ENCODE measurements at places on chromosomes 4 and X.

DNA sequence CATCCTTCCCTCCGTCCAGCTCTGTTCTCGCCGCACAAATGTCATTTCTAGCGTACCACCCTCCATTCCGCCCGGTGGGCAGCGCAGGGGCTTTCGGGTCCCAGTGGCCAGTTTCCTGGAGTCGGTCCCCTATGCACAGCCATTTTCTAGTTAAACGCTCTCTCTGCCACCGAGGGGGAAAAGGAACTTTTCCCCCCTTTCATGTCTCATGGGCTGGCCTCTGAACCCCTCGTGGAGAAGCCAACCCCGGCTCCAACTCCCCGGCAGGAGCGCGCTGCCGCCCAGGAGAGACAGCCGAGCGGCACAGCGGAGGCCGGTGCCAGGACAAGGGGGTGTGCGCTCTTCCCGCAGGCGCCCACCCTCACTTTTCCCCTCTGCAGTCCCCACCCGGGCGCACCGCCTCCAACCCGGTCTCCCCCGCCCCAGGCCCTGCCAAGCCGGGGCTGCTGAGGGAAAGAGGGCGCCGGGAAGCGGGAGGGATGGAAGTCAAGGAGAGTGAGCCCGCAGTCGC lies 662 bp downstream of the APBB2 start:
- DNase-seq: no peak

DNA sequence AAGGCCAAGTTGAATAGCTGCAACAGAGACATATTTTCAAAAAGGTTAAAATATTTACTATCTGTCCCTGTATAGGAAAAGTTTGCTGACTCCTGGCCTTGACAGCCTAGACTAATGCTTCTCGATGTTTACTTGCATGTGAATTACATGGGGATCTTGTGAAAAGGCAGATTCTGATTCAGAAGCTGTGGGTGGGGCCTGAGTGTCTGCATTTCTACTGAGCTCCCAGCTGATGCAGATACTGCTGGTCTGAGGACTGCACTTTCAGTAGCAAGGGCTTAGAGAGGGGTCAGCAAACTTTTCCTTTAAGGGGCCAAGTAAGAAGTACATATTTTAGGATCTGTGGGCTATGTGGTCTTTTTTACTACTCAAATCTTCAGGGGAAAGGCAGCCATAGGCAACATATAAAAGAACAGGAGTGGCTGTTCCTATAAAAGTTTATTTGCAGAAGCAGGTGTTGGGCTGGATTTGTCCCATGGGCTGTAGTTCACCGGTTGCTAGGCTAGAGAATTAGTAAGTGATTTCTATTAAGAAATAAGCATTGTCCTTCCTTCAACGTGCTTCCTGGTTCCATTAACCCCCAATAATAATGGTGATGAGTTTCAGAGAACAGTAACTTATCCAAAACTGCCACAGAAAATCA lies 97.2 kb upstream of the PDE5A start:
- no peak for DNase-seq

GRCh38 chrX:148611993-148612392 lies 111.6 kb downstream of the AFF2 start:
- DNase-seq: no peak

GRCh38 chr4:152281822-152282221 lies 254.1 kb downstream of the FBXW7 start:
- no peak for DNase-seq

DNA sequence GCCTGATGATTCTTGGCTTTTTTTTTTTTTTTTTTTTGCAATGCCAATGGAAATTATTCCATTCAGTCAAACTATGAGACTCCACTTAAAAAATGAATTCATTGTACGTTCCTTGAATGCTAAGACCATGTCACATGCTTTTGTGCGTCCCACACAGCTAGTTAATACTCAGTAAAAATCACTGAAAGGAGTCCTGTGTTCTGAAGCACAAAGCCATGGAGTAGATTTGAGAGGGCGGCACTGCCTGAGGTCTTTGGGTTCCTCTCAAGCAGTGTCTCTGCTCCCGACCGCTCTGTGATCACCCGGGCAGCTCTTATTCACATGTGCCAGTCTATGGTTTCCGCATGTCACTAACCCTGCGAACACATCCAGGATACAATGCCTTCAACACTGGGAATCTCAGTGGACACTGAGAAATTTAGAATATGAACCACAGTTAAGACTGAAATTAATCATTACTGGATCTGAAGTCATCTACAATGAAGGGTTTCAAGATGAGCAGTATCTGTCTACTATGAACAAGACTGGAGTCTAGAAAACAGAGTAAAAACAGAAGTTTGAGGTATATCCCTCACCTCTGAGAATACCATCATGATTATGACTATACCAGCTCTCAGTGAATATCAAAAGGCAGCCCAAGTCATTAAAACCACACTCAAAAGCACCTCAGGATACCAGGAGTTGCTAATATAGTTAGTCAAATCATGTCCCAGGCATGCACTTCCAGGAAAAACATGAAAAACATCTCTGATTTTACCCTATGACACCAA lies 193.0 kb downstream of the MGST2 start:
- DNase-seq: no peak

DNA sequence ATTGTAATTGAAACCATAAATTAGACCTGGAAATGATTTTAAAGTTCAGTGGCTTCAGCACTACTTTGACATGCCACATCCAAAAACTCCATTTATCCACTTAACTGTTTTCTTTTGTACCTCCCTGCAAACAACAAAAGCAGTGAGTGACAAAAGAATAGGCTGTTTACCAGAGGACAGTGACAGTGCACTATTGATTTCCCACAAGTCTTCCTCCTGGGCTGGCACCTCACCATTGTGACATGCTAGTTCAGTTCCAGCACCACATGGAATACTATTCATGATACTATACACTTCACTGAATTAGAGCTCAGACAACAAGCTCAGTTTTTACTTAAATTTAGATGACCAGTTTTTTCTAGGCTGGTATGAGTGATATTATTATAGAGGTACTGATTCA lies 29.3 kb downstream of the MOSPD2 start:
- DNase-seq: no peak

DNA sequence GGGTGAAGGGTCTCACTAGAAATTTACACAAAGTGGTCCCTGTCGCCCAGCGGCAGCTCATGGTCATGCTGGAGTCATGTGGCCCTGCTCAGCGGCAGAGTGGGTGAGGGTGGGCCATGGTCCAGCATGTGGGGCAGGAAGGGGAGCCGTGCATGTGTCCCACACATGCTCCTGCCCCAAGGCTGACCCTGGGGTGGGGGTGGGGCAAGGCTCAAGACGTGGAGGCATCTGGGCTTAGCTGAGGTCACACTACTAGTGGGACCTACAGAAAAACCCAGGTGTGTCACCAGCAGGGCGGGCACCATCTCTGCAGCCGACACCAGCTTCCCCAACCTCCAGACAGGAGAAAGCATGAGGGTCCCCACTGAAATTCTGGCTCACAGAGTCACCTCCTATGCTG lies 42.4 kb downstream of the EVC start:
- DNase-seq: no peak

DNA sequence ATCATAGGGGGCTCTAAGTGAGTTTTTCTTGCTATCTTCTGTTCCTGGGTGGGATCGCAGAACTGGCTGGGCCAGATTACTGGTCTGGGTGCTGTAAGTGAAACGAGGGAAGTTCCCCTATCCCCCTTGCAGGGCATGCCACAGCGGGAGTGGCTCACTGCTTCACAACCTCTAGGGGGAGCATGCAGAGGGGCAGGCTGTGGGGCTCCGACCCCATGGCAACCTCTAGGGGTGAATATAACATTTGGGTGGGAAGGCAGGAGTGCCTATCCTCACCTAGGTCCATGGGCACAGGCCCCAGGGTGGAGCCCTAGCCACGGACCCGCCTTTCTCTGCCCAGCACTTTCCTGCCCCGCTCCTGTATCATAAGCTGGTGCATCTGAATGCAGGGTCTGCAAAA lies 1.7 kb upstream of the RRAGB start:
- DNase-seq: no peak

- no peak for DNase-seq
Measured at GRCh38 chr4:2788101-2788500, 4.8 kb upstream of the SH3BP2 start.

DNA sequence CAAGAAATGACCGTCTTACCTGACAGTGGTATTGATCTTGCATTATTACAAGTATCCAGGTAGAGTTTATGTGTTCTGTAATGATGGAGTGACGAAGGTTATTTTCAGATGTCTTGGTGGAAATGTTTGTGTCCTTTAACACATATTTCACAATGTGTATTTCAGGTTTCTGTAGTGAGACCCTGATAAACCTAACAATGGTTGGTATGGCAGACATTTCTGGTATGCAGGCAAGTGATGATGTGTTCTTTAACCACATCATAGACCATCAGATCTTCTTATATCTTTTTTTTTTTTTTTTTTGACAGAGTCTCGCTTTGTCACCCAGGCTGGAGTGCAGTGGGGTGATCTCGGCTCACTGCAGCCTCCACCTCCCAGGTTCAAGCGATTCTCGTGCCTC lies 14.6 kb upstream of the ATXN3L start:
- no peak for DNase-seq

- no peak for DNase-seq
Measured at GRCh38 chr4:72568959-72569718, at the start of gene ADAMTS3. ADAMTS3 (minus strand) TSS chr4:72569221; CDS start chr4:72568762, 459 bp downstream.

GRCh38 chr4:44651425-44651824 lies at the start of gene YIPF7:
YIPF7 (minus strand) TSS chr4:44651625; CDS start chr4:44650100, 1,525 bp downstream.
- DNase-seq: no peak

DNA sequence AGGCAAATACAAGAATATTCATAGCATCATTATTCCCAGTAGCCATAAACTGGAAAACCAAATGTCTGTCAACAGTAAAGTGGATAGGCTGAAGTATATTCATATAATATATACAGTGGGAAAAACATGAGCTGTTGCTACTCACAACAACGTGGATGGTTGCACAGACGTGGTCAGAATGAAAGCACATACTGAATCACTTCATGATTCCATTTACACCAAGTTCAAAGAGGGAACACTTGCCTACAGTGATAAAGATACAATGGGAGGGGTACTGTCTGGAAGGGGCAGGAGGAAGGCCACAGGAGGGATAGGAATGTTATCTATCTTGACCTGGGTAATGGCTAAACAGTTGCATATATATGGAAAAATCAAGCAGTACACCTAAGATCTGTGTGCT lies 25.3 kb downstream of the APBB2 start:
- no peak for DNase-seq

GRCh38 chrX:38660395-38661102 lies 99.2 kb downstream of the TSPAN7 start:
- no peak for DNase-seq

GRCh38 chrX:37754516-37754915 lies 25.3 kb upstream of the CYBB start:
- no peak for DNase-seq

- DNase-seq: no peak
Measured at GRCh38 chr4:147134536-147135210, 189.0 kb upstream of the TTC29 start.

GRCh38 chrX:25096522-25097045 lies 80.8 kb upstream of the ARX start:
- DNase-seq: no peak

GRCh38 chrX:21837056-21837455 lies 2.4 kb upstream of the MBTPS2 start:
- DNase-seq: no peak

GRCh38 chrX:56762220-56762619 lies 33.2 kb downstream of the NBDY start:
- no peak for DNase-seq

DNA sequence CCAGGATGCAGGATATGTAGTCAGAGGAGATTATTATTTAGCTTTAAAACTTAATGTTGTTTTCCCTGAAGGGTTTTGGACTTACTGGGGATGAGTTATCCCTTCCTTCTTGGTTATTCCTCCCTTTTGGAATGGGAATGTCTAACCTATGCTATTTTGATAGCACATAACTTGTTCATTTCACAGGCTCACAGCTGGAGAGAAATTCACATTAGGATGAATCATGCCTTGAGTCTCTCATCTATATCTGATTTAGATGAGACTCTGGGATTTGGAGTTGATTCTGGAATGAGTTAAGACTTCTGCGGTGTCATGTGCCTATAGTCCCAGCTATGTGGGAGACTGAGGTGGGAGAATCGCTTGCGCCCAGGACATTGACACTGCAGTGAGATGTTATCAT lies 81.1 kb downstream of the ATP11C start:
- DNase-seq: no peak

DNA sequence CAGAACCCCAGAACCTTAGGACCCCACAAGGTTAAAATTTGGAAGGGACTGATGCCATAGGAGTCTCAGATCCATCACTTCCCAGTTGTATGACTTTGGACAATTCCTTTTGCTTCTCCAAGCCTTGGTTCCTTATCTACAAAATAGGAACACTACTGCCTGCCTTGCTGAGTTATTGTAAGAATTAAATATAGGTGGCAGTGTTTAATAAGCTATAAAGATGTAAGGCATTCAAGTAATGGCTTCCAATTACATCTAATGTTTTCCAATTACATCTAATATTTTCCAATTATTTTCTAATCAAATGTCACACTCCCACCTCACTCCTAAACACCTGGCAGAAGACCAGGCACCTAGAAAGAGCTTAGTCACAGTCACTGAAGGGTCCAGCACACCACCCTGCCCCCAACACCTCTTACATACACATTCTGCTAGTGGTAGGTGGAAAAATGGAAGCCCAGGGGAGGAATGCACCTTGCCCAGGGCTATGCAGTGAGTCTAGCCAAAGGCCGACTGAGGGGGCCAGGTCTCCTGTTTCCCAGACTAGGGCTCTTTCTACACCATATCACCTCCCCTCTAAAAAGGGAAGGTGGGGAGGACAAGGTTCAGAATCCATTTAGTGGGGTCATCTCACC lies 24.5 kb upstream of the KDM5C start:
- no peak for DNase-seq

DNA sequence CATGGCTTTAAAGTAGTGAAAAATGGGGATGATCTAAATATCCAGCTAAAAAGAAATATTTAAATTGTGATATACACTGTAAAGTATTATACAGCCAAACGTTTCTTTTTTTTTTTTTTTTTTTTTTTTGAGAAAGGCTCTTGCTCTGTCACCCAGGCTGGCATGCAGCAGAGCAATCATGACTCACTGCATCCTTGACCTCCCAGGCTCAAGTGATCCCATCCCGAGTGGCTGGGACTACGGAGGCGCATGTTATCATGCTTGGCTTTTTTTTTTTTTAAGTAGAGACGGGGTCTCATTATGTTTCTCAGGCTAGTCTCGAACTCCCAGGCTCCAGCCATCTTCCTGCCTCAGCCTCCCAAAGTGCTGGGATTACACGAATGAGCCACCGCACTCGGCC lies 17.1 kb downstream of the SMIM14 start:
- no peak for DNase-seq

DNA sequence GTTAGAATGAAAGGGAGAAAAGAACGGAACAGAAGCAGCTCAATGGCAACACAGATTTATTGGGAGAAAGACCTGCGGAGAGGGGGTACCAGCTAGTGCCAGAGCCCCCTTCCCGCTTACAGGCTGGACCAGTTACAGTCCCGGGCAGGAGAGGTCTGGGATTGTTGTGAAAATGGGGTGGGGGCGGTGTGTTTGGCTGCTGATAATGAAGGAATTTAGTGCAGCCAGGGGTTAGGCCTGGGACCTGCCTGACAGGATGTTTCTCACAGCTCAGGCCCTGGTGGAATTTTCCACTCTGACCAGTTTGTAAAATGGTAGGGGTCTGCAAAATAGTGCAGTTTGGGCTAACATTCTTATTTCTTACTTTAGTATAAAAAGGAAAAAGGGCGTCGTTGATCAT lies 75.4 kb upstream of the SPIN4 start:
- DNase-seq: no peak
